ENCODE measurements at places on chromosomes 4 and X. TPM values are rescaled to one million over a fixed set of nuclear protein-coding genes. Genes with fewer than 3 reads are reported as not detected.
A peak's percentile ranks its signal among the peaks of the same experiment; 100 is the strongest.

- DNase-seq, result peak; percentile 39
Measured at GRCh38 chrX:119155416-119156035, 27.9 kb upstream of the KIAA1210 start.

- DNase-seq, result no peak
Measured at GRCh38 chrX:113790987-113791386, 792.9 kb upstream of the HTR2C start.

DNA sequence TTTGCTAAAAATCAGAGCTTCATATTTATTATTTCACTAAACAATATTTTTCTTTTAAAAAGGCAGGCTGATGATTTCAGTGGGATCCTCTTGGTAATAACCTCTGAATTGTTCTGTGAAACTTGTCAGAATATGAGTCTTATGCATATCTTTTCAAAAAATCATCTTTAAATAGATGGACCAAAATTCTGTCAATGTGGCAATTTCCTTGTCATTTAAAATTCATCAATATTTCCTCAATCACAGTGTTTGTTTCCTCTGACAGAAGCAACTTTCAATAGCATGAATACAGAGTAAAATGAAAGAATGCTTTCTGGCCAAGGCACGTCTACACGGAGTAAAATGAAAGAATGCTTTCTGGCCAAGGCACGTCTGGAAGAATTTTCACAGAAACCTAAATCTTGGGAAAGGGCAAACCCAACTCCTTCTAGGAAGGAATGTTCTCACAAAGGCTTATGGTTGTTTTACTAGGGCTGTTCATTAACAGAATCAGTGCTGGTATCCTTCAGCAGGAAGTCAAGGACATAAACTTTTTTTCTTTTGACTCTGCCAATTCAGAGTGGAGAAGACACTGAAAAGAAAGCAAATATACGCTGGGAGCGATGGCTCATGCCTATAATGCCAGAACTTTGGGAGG, 99.0 kb upstream of the GPR34 start:
- peak; percentile 13 for DNase-seq

GRCh38 chr4:24896056-24896455, 16.8 kb downstream of the CCDC149 start:
- DNase-seq, result no peak

DNA sequence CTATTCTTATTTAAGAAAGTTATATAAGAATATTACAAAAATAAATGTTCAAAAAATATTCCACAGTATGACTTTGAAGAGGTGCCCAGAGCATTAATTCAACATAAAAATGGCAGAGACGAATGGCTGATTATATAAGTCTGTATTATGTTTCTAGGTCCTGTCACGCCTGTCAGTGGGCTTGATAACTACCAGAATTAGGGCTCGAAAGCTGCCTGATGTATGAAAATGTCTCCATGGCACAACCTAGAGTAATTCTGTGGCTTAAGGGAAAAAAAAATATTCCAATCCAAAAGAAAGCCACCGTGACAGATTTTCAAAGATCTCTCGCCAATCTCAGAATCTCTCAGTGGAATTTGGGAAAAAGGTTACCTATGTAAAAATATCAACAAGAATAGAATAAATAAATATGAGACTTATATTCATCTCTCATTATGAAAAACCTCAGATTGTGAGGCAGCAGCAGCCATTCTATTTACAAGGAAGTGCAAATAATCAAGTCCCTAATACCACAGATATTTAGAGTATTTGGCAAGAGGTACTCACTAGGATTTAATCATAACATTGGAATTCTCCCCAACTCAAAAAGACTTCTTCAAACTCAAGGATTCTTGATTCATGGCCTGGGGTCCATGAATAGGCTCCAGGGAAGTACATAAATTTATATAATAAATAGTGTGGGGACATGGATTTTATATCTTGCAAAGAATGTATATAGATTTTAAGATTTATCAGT, 489.1 kb upstream of the INTU start:
- DNase-seq, result peak; percentile 36

DNA sequence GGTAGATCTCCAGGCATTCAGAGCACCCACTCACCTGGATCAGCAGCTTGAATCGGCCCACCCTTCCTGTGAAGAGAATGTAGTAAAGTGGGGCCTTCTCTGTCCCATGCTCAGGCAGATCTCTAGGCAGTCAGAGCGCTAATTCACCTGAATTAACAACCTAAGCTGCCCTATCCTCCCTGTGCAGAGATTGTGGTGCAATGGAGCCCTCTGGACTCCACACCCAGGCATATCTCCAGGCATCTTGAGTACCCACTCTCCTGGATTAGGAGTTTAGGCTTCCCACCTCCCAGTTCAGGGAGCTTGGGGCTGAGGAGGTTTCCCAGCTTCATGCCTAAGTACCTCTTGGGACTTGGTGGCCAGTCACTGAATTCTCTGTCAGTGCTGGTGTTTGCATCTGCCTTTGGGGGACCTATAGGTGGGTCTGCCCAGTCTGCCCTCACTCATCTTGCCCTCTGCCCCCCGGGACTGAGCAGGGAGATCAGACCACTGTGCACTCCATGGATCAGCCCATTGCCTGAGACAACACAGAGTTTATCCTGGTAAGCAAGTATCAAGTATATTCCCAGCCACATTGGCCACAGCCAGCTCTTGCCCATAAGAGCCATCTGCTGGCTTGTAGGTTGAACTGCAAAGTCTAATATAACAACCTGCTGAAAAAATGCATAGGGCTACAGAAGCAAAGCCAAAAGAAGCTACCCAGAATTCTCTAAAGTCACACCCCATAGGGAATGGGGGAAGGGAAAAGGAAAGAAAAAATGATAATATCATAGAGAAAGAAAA, 372.9 kb downstream of the KLHL13 start:
- DNase-seq, result no peak

DNA sequence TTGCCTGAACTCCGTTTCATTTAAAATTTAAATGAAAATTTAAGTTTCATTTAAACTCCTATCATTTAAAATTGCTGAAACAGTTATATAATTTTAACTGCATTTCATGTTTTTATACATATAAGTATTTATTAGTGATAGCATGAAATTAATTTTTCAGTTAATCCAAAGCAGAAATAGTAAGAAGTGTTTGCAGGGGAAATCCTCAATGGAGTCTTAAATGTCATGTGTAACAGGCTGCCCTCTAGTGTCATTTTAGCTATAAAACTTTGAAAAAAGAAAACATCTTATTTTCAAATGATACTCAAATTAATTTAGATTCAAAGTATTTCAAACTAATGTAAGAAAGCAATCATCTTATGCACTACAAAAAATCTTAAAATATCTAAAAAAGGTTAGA, 27.2 kb downstream of the TAPT1 start:
- no peak for DNase-seq

GRCh38 chr4:61783050-61783449, 582.9 kb downstream of the ADGRL3 start:
- DNase-seq, result no peak

DNA sequence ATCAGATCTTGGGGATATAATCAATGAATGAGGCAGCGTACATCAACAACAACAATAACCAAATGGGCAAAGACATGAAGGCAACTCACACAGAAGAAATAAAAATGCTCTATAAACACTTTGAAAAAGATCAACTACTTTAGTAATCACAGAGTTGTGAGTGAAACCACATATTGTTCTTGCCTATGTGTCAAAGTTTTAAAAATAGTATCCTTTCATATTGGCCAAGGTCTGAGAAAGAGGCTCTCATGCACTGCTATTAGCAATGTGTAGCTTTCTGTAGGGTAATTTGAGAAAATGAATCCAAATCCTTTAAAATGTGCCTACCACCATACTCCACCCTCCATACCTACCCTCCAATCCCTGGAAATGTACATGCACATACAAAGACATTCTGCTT, 25.0 kb downstream of the COQ2 start:
- no peak for DNase-seq

GRCh38 chrX:19882066-19882775, 5.2 kb downstream of the SH3KBP1 start:
- DNase-seq, result no peak

- no peak for DNase-seq
Measured at GRCh38 chr4:175971388-175972179, 94.1 kb upstream of the WDR17 start.

- DNase-seq, result no peak
Measured at GRCh38 chr4:25321703-25322102, 9.1 kb downstream of the ZCCHC4 start.

DNA sequence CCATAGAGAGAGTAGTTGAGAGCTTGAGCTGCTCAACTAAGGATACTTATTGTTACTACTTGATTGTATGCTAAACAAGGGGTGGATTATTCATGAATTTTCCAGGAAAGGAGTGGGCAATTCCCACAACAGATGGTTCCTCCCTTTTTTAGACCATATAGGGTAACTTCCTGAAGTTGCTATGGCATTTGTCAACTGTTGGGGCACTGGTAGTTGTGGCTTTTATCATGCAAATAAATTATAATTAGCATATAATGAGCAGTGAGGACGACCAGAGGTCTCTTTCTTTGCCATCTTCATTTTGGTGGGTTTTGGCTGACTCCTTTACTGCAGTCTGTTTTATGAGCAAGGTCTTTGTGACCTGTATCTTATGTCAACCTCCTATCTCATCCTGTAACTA, 1403.5 kb upstream of the PABPC4L start:
- no peak for DNase-seq

DNA sequence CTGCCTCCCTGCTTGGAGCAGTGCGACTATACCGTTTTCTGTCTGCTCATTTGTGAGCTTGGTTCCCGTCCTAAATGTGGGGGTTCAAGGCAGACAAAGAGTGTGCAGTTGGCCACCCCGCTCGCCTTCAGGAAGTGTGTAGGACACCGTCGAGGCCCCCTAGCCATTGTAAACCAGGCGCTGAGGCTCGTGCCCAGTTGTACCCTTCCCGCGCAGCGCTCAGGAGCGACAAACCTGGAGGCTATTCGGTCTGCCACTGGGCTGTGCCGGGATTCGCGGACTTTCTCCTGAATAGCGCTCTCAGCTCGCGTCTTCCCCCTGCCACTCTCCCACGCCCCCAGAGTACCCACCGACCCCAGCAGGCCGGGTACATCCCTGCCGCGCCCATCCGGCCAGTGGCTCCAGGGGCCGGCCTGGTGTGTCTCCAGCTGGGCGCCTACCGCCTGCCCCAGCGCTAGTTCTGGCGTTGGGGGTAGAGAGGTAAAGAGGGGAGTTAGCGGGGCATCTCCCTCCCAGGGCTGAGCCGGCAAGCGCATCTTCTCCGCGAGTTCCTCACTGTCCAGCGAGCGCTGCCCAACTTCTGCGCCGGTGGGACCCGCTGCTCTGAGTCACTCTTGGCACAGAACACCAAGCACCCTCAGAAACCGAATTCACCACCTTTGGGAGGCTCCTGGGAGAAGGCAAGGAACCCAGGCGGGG, 880 bp upstream of the LONRF3 start:
- no peak for DNase-seq

The CCNA2 gene
- 59.1 TPM for total RNA-seq

The PSAPL1 gene
- not detected for total RNA-seq

The GPC3 gene
- total RNA-seq, result not detected

The TMPRSS11A gene
- total RNA-seq, result not detected

The LRCH2 gene
- 5.5 TPM for total RNA-seq

The GRPR gene
- 0.24 TPM for total RNA-seq

The MAGEA10 gene
- not detected for total RNA-seq

The PABPC1L2B gene
- total RNA-seq, result not detected

The UTP14A gene
- total RNA-seq, result 28.5 TPM

The STK32B gene
- total RNA-seq, result 0.14 TPM

The LRP2BP gene
- 0.31 TPM for total RNA-seq

The ETDB gene
- not detected for total RNA-seq

The FREM3 gene
- not detected for total RNA-seq

The TECRL gene
- not detected for total RNA-seq

The SERTM2 gene
- total RNA-seq, result not detected

The NUDT10 gene
- total RNA-seq, result 0.13 TPM
